ENCODE measurements at places on chromosomes 1 and 21. TPM values are rescaled to one million over a fixed set of nuclear protein-coding genes. Genes with fewer than 3 reads are reported as not detected.

Gene NUF2
- 15.4 TPM for total RNA-seq

Gene AHCTF1
- total RNA-seq: 40.2 TPM

Gene SLAMF9
- not detected for total RNA-seq

Gene EFNA1
- total RNA-seq: 92.4 TPM

Gene PPT1
- total RNA-seq: 90.9 TPM

Gene VANGL2
- total RNA-seq: 55.5 TPM

Gene B3GALT2
- 5.8 TPM for total RNA-seq

Gene ATP5PB
- total RNA-seq: 162 TPM

Gene AMY2A
- total RNA-seq: not detected

Gene OR6K3
- total RNA-seq: not detected

Gene FPGT
- 13.1 TPM for total RNA-seq

DNA sequence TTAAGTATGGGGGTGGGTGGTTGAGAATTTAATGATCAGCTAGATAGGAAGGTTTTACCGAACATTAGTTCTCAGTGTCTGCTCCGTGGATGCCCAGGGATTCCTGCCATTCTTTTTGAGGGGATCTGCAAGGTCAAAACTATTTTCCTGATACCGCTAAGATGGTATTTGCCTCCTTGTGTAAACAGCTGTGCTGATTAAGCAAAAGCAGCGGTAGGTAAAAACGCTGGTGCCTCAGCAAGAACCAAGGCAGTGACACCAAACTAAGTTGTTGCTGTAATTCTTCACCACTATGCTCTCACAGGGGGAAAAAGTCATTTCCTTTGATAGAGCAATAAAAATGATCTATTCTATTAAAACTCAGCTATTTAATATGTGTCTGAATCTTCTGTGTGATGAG is 229.0 kb downstream of the FMN2 start:
- DNase-seq: no peak

DNA sequence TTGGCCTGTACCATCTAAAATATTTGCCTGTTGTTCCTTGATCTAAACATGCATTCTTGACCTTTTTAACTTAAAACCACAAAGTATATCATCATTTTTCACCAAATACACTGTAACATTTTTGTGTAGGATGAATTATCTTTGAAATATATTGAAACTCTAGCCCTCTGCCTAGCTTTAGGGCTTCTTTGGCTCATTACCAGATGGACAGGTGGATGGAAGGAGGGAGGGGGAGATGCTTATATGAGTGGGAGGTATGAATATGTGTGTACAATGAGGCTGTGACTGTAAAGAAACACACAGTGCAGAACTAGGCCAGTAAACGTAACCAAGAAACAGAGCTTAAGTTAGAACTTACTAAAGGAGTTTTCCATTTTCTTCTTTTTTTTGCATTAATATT is 118.5 kb downstream of the ESRRG start:
- no peak for DNase-seq

DNA sequence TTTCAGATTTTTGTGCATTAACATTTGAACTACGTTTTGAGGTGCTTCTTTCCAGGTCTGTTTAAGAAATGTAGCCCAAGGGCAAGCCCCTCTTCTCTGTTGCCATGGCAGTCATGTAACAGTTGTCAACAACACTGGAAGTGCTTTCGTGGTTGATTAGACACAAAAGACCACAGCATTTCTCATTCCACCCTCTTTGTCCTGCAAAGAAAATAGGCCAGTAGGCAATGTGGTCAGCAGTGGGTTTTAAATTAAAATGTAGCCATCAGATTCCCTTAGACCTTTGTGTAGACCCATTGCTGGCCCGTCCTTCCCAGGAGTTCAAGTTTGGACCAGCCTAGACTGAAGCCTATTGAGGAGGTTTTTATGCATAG is 35.4 kb downstream of the VANGL1 start:
- no peak for DNase-seq

DNA sequence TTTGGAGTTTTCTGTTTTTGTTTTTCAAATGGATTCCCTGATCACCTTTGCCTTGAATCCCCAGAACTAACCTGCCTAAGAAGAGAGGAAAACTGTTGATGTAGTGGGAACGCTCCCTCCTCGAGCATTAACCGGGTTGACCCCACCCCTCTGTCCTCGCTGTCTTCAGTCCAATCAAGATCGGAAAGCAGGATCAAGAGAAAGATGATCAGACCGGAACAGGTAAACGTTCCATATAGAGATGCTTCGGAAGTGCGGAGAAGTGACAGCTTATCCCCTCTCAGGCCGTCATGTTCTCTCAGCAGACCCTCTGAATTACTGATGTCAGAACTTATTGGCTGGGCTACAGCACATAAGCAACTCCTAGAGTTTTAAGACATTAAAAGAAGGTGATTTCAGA is 800 bp upstream of the FAM163A start:
- no peak for DNase-seq

- no peak for DNase-seq
Measured at GRCh38 chr1:216665406-216665805, 57.8 kb downstream of the ESRRG start.

- DNase-seq: no peak
Measured at GRCh38 chr1:66370462-66370971, 163.4 kb upstream of the SGIP1 start.

GRCh38 chr1:212152308-212152693 is 116.8 kb downstream of the DTL start:
- no peak for DNase-seq

DNA sequence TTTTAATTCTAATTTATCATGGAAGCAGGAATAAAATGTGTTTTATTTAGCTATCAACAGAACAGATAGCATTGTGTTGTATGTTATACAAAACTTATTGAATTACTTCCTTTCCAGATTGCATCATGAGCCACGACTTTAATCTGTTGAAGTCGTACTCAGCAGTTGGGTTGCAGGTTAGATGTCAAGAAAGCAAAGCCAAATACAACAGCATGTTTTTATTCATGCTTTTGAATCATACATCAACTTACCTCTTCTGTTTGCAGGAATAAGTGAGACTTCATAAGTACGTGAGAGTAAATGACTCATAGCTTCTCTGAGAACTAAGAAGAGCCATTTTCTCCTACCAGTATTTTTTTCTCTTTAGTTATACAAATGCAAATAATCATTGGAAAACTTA is 110.8 kb upstream of the ADGRL4 start:
- no peak for DNase-seq

DNA sequence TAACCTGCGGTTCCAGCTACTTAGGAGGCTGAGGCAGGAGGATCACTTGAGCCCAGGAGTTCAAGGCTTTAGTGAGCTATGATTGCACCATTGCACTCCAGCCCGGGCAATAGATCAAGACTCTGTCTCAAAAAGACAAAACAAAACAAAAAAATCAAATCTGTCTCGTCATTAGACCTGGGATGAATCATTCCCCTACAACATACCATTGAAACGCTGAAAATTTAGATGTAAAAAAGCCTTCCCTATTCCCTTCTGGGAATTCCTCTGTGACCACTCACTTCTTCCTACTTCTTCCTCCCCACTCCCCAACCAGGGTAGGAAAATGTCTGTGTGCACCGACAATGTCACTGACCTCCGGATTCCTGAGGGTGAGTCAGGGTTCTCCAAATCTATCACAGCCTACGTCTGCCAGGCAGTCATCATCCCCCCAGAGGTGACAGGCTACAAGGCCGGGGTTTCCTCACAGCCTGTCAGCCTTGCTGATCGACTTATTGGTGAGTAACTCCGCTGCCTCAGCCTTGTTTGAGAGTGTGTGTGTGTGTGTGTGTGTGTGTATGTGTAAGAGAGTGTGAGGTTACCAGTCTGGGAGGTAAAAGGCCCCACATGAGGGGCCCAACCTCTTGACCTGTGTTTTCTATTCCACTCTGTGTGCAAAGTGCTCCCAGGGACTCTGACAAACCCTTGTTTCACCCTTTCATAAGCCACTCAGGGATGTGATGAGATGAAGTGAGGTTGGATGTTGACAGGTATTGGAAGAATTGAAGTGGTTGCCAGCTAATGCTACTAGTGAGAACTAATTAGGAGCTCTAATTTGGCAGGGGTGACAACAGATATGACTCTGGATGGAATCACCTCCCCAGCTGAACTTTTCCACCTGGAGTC is 16.3 kb upstream of the SARS1 start:
- DNase-seq: no peak

- DNase-seq: no peak
Measured at GRCh38 chr1:17979815-17980214, 127.8 kb upstream of the IGSF21 start.

DNA sequence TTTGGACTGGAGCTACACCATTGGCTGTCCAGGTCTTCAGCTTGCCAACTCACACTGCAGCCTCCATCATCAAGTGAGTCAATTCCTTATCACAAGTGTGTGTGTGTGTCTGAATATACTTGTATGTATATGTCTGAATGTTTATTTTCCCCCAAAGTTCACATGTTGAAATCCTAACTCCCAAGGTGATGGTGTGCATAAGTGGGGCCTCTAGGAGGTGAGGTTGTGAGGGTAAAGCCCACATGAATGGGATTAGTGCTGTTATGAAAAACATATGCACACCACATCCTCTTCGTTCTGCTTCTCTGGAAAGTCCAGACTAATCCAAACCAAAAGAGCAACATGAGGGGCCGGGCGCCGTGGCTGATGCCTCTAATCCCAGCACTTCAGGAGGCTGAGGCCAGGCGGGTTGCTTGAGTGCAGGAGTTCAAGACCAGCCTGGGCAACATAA is 48.7 kb upstream of the LBR start:
- DNase-seq: no peak

DNA sequence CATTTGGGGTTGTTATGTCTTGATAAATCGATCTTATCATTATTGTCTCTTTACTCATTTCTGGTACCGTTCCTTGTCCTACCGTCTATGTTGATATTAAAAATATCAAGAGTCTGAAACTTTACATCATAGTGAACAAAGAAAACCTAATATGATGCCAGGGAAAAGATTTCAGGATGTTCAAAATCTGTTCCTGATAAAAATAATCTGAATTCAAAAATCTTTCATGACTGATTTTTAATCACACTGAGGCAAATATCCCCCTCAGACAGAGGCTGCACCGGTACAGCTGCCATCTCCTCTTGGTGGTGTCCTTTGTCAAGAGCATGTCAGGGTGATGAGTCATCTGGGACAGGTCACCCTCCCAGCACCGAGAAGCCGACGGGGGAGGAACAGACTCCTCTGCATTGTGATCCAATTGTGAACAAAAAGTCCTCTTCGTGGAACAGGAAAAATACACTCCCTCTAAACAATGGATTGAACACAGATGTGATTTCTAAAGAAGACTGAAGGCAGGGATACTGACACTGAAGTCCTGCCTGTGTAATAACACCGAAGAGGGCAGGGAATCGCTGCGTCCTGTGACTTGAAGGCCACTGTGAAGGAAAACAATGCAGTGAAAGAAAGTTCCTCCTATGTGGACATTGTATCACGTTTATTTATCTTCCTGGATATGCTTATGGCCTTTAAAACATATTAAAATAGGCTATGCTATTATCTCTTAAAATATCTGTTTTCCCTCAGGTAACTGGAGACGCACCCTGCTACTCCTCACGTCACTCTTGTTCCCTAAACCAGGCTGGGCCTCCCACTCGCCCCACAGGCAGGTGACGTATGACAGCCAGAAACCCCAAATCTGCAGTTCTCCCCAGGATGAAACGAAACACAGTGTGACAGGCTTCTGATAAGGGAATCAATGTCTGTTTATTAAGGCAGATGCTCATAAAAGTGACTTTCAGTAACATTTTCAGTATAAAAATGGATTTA is 4.3 kb upstream of the SPATC1L start:
- DNase-seq: no peak

Measured in mesothelial cell of epicardium (in vitro differentiated cells).